ENCODE measurements at places on chromosomes 5 and 9.

- no peak for DNase-seq
Measured at GRCh38 chr5:2538169-2538568, 213.3 kb downstream of the IRX2 start.

DNA sequence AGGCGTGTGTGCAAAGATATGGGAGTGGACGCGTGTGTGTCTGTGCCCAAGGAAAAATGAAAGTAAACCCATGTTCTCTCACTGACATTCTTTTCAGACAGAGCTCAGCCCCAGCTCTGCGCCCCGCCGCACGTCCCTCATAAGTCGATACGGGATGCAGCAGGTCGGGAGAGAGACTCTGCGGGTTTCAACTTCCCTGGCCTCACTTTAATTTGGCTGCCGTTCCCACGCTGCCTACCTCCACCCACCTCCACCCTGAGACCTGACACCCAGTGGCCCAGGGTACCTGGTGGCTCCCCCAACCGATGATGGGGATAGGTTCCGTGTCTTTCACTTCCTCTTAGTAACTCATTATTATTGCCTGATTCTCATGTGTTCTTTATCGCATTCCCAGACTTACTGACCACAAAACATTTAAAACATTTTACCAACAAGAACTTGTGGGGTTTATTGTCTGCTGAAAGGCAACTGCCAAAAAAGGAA is 19.4 kb downstream of the LHX2 start:
- no peak for DNase-seq

- no peak for DNase-seq
Measured at GRCh38 chr5:85168474-85168873, 783.8 kb upstream of the EDIL3 start.

DNA sequence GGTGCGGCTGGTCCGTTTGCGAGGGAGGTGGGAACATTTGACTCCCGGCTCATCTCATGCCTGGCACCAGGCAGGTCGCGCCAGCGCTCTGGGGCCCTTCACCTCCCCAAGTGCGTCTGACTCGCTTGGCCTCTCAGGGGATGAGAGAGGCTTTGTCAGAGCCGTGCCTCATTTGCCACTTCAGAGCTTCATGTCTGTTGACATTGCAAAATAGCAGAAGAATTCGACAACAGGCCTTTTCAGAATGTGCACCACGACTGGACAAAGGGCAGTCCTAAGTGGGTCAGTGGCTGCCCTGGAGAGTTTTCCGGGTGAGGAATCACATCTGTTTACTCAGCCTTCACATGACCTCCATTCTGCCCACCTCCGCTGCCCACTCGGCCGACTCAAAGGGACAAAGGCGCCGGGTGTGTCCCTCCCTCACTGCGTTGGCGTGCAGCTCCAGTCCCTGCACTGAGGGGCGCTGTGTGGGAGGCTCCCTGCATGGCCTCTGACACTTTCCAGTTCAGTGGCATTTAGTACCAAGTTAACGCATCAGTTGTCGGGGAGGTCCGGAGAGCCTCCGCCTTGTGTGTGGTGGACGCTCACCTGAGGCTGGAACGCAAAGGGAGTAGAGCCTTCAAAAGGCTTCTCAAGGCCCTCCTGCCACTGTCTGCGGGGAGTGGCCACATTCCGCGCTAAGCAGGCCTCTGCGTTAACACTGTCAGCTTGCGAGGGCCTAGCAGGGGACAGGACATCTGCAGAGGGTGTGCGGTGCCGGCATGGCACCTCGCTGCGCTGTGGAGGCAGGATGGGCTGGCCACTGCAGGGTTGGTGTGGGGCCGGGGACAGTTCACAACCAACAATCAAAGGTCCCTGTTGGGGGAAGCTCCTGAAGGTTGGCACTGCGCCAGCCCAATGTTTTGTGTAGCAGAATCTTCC is 171.5 kb downstream of the NXNL2 start:
- DNase-seq, result no peak

DNA sequence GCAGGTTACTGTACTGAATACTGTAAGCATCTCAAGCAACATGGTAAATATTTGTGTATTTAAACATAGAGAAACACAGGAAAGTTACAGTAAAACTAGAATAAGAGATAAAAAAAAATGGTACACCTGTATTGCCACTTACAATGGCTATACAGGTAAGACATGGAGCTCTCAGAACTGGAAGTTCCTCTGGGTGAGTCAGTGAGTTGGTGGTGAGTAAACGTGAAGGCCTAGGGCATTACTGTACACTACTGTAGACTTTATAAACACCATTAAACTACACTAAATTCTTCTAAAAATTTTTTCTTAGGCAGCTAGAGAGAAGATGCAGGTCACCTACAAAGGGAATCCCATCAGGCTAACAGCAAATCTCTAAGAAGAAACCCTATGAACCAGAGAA is 872.9 kb downstream of the TAF11L14 start:
- no peak for DNase-seq

All from cortex of kidney (tissue), 1 donor.